ENCODE measurements at places on chromosomes 1 and 21.

- DNase-seq = no peak
Measured at GRCh38 chr1:74777525-74777924, 44.6 kb downstream of the TYW3 start.

GRCh38 chr1:62841587-62842169, 57.7 kb downstream of the ATG4C start:
- DNase-seq = no peak

DNA sequence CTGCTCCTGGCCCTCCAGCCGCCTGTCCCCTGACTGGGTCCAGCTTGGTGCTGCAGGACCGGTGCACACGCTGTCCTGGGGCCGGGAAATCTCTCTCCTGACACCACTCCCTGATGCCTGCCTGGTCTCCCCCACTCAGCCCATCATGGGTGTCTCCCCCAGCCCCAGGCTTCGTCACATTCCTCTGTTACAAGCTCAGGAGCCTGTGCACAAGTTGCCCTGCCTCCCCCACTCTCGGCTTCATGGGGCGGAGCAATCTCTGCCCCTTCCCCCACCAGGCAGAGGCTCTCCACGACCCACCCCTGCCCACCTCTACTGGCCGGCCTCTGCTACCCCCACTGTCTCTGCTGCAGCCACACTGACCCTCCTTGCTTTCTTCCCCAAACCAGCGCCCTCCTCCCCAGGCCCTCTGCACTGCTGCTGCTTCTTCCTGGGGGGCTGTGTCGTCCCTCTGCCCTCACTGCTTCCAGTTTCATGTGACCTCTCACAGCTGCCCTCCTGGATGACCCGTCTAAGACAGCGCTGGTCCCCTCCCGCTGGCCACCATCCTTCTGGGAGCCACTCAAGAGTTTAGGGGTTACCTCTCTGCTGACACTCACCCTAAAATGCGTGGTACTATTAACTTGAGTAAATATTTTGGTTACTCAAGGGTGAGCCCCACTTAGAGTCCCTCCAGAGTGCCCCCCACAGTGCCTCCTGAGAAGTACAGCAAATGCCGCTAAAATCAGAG, 5.7 kb upstream of the RIPK4 start:
- no peak for DNase-seq

DNA sequence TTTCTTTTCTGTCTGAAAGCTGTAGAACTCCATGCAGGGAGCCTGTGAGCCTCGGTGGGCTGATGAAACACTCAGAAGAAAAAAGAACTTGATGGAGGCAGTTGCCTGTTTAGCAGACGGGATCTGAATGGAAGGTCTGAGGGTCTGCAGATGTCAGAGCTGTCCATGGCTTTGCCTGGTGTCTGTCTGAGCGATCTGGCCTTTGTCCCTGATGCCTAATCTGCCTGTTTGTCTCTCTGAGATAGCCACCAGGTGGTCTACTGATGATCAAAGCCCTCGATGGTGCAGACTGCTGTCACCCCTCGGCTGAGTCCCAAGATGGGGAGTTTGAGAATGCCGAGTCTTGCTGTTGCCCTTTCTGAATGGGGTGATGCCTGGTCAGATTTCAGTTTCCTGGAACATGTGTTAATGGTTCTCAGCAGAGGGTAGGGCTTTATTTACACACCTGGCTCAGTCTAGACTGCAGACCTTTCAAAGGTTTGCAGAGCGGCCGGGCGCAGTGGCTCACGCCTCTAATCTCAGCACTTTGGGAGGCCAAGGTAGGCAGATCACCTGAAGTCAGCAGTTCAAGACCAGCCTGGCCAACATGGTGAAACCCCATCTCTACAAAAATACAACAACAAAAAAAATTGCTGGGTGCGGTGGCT, 90.4 kb downstream of the KIF26B start:
- no peak for DNase-seq

DNA sequence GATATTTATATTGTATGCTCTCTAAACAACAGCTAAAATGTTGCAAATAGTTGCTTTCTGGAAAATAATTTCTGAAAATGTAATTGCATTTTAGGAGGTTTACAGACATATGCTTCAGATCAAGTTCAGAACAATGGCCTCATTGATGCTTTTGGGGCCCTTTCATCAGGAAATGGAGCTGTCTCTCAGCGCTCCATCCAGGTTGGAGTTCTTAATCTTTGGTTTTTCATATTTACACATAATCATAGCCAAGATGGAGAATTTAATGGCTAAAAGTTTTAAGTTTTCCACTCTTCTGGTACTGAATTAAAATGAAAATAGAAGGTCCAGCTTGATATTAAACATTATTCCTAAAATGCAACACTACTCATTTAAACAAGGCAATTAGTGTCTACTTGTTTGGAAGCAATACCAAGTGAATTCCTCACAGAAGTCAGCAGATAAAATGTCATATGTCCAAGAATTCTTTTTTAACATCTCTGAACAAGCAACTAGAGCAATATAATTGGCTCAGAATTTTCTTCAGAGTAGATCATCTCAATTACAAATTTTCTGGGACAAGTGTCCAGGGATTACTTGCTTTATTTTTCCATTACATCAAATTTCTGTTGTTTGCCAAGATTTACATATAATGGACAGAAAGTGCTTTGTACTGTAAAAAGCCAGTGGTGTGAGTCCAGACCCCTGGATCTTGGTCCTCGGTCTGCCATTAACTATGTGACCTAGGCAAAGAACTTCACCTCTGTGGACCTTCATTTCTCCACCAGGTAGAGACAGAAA, 22.6 kb downstream of the CLCA1 start:
- no peak for DNase-seq

GRCh38 chr1:213376862-213377372, 325.9 kb downstream of the RPS6KC1 start:
- no peak for DNase-seq

DNA sequence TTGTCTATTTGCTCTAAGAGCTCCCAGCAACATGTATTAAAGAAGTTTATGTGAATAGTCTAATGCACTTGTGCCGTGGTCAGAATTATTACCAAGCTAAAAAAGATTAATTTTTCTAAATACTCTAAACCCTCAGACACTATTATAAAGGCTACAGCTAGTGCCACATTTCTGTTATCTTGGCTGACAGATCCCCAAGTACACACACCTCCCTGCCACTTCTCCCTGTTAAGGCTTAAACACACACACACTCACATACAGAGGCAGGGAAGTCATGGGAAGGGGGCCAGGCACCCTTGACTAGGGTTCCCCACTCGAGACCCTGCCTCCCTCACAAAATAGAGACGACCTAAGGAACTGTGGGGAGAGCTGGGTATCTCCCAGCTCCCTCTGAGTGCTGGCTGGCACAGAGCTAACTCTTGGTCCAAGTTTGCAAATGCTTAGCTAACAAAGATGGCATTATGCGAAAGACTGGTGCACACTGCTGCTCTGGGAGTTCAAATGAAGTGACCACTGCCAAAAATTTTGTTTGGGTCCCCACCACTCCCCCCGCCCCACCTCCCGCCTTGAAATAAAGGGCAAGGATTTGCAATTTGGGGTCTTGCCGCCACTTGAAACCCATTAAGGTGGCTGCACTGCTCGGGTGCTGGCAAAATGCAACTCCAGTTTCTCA, 9.8 kb downstream of the SSBP3 start:
- no peak for DNase-seq

DNA sequence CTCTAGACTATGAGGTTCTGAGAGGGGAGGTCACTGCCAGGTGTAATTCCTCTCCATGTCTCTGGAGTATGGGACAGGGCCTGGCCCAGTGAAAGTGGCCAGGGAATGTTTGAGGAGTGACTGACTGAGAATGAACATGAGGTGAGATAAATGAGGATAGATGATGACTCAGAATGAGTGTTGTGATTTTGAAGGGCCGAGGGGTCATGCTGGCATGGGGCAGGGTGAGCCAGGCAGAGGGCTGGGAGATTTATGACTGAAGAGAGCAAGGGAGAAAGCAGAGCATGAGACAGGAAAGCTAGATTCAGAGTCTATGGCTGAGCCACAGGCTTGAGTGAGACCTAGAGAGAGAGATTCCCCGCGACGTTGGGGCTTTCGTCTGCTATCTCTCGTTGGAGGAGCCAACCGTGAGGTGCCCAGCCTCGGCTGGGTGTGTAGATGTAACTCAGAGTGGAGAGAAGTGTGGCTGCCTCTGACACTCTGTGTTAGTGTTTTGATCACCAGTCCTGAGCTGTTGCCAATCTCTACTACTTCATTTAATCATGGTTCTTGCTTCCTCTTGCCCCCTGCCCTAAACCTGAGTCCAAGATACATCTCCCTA, 50.1 kb downstream of the FOXD2 start:
- DNase-seq = no peak

All from activated naive CD4-positive, alpha-beta T cell (primary cell).